Heart left ventricle (tissue), 16 donors: ENCODE measurements at places on chromosomes 2 and 18. TPM values are rescaled to one million over a fixed set of nuclear protein-coding genes. Genes with fewer than 3 reads are reported as not detected.

- H3K27ac ChIP-seq, result peak within 1 kb of the TSS; percentile 98
- H3K4me3 ChIP-seq, result peak within 1 kb of the TSS; percentile 58
- H3K4me1 ChIP-seq, result peaks cover 5% of the 10 kb centered on the region
- peak; percentile 92 for DNase-seq
- H3K36me3 ChIP-seq, result no peaks in the 10 kb centered on the region
Measured at GRCh38 chr2:219176818-219177551, at the start of gene CNPPD1. CNPPD1 (minus strand) TSS chr2:219176925; CDS start chr2:219176828, 97 bp downstream.

DNA sequence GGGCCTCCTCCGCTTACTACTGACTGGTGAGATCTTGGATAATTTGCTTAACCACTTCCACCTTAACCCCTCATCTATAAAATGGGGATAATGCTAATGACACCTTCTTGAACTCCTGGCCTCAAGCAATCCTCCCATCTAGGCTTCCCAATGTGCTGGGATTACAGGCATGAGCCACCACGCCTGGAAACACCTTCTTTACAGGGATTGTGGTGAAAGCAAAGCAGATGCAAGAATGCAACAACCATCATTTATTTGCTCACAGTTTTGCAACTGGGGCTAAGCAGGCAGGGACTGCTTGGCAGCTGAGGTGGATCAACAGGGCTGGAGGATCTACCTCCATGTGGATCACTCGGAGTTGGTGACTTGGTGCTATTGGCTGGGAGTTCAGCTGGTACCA is 76.2 kb upstream of the ZNF532 start:
- no peaks in the 10 kb centered on the region for H3K27me3 ChIP-seq
- no peak overlapping the region for H3K4me3 ChIP-seq
- H3K4me1 ChIP-seq, result peaks cover 42% of the 10 kb centered on the region
- H3K36me3 ChIP-seq, result no peaks in the 10 kb centered on the region
- H3K27ac ChIP-seq, result peak overlapping the region; percentile 19
- no peak for DNase-seq

Gene DCDC2C
- total RNA-seq, result not detected

Gene PTPN4
- 49.0 TPM for total RNA-seq

DNA sequence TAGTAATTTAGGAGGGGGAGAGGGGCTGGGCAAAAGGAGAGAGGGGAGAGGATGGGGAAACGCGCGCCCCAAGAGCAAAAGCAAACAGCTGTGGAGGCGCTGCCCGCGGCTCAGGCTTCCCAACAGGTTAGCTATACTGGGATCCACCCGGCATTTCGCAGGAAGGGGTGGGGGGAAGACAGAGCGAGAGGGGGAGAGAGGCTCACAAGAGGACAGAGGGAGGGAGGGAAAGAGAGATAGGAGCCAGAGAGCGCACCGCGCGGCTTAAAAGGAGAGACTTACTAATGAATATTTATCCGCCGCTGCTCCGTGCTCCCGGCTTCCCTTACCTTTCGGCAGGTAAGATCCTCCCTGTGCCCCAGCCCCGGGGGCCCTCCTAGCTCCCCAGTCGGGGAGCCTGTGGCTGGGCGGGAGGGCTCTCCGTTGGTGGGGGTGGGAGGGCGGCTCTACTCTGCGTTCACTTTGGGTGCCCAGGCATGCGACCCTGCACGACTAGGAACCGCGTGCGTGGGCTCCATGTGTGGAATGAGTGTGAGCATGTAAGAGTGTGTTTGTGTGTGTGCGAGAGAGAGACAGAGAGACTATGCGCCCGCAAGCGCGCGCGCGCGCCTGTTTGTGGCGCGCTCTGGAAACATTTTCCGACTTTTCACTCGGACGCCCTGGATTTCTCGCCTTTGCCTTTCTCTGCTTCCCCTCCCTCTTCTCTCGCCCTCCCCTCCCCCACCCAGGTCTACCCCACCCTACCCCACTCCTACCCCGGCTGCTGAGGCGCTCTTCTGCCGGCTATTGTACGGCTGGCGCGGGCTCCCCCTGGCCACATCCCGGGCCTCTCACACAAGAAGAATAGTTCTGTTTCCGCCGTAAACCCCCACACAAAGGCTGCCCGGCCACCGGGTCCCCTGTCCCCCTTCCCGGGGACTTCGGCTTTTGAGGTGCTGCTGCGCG is 7.2 kb upstream of the SIX3 start:
- no peak overlapping the region for H3K27ac ChIP-seq
- peaks cover 81% of the 10 kb centered on the region for H3K27me3 ChIP-seq
- peaks cover 60% of the 10 kb centered on the region for H3K4me1 ChIP-seq
- H3K36me3 ChIP-seq, result no peaks in the 10 kb centered on the region
- DNase-seq, result no peak
- peak overlapping the region; percentile 21 for H3K4me3 ChIP-seq

Gene REG1B
- not detected for total RNA-seq

- no peak overlapping the region for H3K27ac ChIP-seq
- H3K36me3 ChIP-seq, result no peaks in the 10 kb centered on the region
- peaks cover 7% of the 10 kb centered on the region for H3K4me1 ChIP-seq
- DNase-seq, result no peak
Measured at GRCh38 chr2:42863751-42864150, 71.4 kb upstream of the HAAO start.

DNA sequence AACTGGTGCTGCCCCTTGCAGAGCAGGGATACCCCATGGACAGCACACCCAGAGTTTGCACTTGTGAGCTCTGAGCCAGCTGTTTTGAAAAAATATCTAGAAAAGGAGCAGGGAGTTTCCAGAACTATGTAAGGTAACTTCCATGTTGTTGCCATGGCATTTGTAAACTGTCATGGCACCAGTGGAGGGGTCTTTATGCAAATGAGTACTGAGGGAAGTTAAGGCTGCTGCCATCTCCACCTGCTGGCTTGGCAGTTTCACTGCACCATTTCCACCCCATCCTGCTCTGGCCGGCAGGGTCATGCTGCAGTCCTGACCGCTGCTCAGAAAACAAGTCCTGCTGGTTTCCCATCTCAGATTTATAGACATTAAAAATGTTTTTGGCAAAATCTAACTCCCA is 52.3 kb upstream of the SNTG2 start:
- no peaks in the 10 kb centered on the region for H3K36me3 ChIP-seq
- H3K27ac ChIP-seq, result no peak overlapping the region
- no peak overlapping the region for H3K4me3 ChIP-seq
- H3K27me3 ChIP-seq, result no peaks in the 10 kb centered on the region
- no peaks in the 10 kb centered on the region for H3K4me1 ChIP-seq
